ENCODE measurements at places on chromosomes 2 and 18.

DNA sequence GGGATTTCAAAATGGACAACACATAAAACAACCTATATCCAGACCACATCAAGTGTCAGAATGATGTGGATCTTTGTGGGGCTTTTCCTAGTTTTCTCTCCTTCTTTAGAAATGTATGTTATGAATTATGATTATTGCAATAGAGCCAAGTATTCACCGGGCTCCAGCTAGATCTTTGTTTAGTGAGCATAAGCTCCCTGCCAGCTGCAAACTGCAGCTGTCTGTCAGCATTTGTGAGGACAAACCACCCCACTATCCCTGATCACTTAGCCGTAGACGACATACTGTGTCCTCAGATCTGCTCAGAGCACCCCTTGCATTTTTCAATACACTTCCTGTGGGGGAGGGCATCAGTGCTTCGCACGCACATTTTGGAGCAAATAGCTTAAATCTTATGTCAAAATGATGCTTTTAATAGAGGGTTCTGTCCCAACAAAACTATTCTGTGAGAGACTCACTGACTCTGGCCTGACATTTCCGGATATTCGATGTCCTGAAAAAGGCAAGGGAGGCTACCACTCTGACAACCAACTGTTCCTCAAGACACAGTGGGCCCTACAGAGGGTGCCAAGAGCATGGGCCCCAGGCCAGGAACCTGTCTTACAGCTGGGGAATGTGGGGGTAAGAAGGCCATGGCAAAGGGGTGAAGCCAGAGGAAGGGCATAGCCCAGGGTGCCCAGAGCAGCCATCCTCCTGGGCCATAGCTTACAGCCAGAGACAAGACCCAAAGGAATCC, 346.0 kb downstream of the ARHGAP15 start:
- DNase-seq: no peak

GRCh38 chr2:169509955-169510354, 453 bp downstream of the KLHL41 start:
- no peak for DNase-seq

DNA sequence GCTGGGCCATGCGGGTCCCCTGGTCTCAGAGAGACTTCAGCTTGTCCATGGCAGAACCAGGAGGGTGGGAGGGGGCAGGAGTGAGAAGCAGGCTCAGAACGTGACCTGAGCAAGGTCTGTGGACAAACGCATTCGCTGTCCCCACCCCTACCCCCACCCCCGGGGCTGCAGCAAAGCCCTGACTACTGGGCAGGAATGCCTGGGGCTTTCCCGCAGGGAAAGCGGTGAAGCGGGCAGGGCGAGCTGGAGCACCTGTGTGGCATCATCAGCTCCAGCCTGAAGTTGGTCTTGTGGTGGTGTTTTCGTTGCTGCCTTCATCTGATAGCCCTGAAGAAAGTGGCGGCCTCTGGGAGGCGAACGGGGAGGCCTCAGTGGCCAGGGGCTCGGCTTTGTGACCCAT, 26.1 kb upstream of the ALKAL2 start:
- no peak for DNase-seq

DNA sequence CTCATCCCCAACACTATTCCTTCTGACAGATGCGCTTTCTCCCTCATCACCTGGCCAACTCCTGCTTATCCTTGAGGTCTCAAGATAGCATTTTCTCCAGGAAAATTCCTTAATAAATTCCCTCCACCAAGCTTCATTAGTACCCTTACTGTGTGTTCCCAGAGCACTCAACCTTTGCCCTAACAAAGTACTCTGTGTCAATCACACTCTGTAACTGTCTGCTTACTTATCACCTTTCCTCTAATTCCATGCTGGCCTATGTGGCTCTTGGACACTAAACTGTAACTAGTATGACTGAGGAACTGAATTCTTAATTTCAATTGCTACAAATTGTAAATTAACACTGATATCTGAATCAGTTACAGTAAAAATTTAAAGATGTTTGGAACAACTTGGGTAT, 17.9 kb upstream of the NEUROD1 start:
- no peak for DNase-seq

- no peak for DNase-seq
Observed at GRCh38 chr2:54928719-54929118, 121.5 kb downstream of the RTN4 start.

- no peak for DNase-seq
Observed at GRCh38 chr2:119699016-119699606, 20.1 kb downstream of the TMEM177 start.

Measured in AG08395 (cell line).